ENCODE measurements at places on chromosomes 11 and 22. TPM values are rescaled to one million over a fixed set of nuclear protein-coding genes. Genes with fewer than 3 reads are reported as not detected.

The ADM2 gene
- 0.18 TPM for total RNA-seq

DNA sequence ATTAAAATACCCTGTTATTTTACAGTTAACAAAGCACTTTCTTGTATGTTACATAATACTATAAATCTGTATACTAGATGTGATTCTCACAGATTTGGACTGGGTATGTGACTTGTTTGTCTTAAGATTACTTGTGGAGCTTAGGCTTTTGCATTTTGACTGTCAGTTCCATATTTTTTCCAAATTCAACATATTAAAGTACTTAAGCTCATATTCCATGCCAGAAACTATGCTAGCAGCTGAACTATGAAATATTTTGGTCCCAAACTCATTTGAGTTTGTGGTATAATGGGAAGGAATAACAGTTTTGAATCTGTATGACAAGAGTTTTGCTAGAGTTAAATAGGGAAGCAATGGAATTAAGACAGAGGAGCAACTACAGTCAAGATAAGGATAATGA is 841.4 kb downstream of the JRKL start:
- H3K27me3 ChIP-seq: no peaks in the 10 kb centered on the region
- H3K36me3 ChIP-seq: no peaks in the 10 kb centered on the region
- no peak overlapping the region for H3K27ac ChIP-seq
- no peak for DNase-seq

The UBQLN3 gene
- total RNA-seq: not detected

DNA sequence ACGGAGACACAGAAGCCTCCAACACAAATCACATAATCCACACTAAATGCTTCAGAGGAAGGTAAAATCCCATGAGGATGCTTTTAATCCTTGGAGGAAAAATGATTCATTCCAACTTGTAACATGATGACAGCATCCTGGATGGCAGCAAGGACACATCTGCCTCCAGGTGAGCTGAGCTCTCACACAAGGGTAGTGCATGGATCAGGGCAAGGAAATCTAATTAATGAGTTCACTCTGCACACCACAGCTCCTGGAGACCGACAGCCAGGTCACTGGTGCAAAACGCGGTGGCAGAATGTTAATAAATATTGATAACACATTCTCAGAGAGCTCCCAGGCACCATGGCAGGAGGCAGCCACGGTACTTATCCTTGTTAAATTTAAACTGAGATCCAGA is 40.3 kb upstream of the CYP2D6 start:
- no peak overlapping the region for H3K27ac ChIP-seq
- no peak for DNase-seq
- no peaks in the 10 kb centered on the region for H3K27me3 ChIP-seq
- H3K4me3 ChIP-seq: no peak overlapping the region
- H3K36me3 ChIP-seq: peaks cover 18% of the 10 kb centered on the region
- H3K4me1 ChIP-seq: peaks cover 8% of the 10 kb centered on the region

The PPP6R2 gene
- total RNA-seq: 51.6 TPM

The SEC14L3 gene
- total RNA-seq: not detected

- H3K27me3 ChIP-seq: no peaks in the 10 kb centered on the region
- no peak overlapping the region for H3K4me3 ChIP-seq
- H3K36me3 ChIP-seq: no peaks in the 10 kb centered on the region
- DNase-seq: no peak
- no peaks in the 10 kb centered on the region for H3K4me1 ChIP-seq
Measured at GRCh38 chr11:80726236-80726635, 1285.4 kb upstream of the TENM4 start.

- no peak overlapping the region for H3K27ac ChIP-seq
- peak overlapping the region; percentile 48 for H3K4me3 ChIP-seq
- no peak for DNase-seq
Measured at GRCh38 chr11:77472991-77473800, 698 bp downstream of the PAK1 start.

DNA sequence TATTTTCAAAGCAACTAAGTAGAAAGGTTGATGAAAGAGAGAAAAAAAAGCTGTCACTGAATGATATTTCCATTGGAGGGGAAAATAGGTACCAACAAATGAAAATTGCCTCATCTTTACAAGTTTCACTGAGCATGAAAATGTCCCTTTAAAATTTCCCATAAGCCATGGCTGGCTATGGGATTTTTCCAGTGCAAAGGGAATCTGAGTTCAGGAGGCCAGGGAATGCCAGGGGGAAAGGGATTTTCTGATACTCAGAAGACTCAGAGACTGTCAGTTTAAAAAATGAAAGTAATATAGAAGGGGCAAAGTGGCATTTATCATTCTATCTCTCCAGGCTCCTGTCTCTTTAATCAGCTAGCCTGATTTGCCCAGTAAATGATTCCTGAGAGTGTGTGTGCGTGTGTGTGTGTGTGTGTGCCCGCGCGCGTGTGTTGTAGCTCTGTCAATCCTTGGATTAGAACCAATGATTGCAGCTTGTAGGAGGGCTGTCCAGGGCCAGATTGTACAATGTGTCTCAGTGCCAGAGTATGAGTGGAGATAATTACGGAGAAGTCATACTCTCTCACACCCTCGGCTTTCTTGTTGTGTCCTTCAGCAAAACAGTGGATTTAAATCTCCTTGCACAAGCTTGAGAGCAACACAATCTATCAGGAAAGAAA is at the start of gene NTM:
NTM (plus strand) TSS at position 526 of the 662 bp plus-strand sequence.
- no peak within 1 kb of the TSS for H3K27ac ChIP-seq
- peaks cover 12% of the 10 kb centered on the region for H3K27me3 ChIP-seq
- H3K4me3 ChIP-seq: no peak within 1 kb of the TSS
- DNase-seq: peak; percentile 7
- H3K36me3 ChIP-seq: no peaks in the 10 kb centered on the region

The SYNGR1 gene
- 19.7 TPM for total RNA-seq

GRCh38 chr11:41403458-41403857 is 56.0 kb downstream of the LRRC4C start:
- H3K4me3 ChIP-seq: no peak overlapping the region
- H3K27ac ChIP-seq: no peak overlapping the region
- no peaks in the 10 kb centered on the region for H3K27me3 ChIP-seq
- DNase-seq: no peak

The FKBP2 gene
- total RNA-seq: 62.5 TPM
